ENCODE measurements at places on chromosomes 16 and 17.

DNA sequence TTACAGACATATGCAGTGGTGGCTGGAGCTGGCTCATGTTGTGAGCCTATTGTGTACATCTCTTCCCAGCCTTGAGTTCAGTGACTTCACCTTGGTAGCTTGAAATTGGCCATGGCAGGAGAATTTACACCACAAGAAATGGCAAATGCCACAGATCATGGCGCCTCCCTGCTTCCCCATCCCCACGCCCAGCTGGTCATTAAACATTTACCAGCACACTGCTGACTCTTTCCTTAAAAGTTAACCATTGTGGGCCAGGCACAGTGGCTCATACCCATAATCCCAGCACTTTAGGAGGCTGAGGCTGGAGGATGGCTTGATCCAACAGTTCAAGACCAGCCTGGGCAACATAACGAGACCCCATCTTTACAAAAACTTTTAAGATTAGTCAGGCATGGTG, 22.6 kb upstream of the ITGB4 start:
- no peak for DNase-seq

DNA sequence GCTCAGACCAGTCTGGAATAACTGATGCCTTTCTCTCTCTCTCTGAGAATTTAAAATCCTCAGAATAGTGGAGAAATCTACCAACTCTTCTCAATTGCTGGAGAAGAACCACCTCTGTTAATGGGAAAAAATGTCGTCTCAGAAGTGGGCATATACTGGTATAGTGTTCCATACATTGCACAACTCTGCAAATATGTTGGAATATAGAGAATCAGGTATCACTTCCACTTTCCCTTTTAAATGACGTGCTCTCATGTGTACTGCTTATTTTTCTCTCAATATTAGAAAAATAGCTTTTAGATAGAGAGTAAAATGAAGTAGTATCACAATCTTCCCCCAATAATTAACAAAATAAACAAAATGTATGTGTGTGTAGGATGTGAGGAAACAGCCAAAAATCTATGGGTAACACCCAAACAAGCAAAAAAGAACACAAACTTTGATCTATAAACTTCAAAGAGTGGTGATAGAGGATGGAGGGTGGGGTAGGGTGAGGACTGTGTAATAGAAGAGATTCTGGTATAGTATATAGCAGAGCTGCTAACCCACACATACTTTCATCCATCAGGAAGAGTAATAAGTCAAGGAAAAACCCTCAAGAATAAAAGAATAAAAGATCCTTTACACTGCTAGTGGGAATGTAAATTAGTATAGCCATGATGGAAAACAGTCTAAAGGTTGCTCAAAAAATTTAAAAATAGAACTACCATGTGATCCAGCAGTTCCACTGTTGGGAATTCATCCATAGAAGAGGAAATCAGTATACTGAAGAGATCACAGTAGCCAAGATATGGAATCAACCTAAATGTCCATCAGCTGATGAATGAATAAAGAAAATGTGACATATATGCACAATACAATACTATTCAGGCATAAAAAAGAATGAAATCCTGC, 46.9 kb downstream of the NFATC3 start:
- DNase-seq: no peak

- DNase-seq: no peak
Observed at GRCh38 chr16:680625-680945, 375 bp downstream of the STUB1 start.

DNA sequence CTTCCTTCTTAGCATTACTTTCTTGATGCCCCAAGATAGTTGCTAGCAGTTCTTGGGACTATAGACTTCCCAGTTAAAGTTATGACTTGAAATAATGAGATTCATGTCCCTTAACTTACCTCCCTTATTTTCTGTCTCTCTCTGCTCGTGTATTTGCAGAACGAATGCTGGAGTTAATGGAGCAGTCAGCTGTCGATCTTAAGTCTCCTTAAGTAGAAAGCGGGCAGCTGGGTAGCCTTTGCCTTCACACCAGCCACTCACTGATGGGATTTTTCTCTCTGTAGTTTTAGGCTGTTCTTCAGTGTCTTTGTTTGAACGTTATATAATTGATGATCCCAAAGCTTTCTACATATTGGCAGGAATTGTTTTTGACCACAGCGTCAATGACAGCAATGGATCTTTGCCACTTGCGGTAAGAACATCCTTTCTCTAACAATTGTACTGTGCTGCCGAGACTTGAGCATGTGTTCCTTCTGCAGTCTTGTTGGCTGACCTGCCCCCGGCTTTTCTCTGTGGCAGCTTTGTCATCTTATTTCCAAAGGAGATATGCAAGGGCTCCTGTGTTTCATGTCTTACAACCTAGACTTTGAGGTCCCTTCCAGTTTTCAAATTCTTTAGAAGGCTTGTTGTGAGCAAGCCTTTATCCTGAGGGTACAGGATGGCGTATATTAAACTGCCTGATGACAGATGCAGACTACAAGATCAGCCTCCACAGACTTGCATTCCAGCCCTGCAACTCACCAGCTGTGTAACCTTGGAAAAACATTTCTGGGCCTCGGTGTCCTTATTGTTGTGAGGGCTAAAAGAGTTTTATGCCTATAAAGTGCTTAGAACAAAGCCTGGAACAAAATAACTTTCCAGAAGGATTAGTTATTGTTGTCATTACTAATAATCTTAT, 25.1 kb upstream of the ABCA3 start:
- no peak for DNase-seq

- no peak for DNase-seq
Observed at GRCh38 chr17:69928611-69929010, 146.4 kb upstream of the KCNJ16 start.

DNA sequence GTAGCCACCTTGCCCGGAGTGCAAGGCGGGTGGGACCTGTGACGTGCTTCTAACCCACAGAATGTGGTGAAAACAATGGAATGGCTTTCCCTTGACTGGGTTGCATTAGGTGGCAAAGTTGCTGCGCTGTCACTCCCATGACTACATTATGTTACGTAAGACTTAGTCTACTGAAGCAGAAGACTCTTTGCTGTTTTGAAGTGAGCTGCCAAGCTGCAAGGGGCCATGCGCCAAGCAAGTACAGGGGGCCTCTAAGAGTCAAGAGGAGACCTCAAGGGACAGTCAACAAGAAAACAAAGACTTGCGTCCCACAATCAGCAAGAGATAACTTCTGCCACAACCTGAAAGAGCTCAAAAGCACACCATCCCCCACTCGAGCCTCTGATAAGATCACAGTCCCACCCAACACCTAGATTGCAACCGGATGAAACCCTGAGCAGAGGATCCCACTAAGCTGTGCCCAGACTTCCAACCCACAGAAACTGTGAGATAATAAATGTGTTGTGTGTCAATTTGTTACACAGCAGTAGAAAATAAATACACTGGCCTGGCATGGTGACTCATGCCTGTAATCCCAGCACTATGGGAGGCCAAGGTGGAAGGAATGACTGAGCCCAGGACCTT, 16.5 kb downstream of the ANKRD11 start:
- DNase-seq: no peak

DNA sequence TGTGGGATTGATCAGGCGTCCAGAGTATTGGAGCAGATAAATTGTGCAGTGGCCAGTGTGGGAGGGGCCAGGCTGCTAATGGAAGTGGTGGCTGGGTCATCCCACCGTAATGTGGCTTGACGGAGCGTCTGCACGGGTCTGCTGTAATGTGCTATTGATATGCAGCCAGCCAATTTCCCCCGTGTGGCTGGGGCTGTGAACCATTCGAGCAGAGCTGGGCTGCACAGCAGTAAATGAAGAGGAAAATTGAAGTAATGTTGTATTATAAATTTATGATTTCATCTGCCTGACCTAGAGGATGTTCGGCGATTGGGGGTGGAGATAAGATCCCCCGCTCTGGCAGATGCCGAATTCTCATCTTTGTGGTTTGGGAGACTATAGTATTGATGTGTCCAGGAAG, 121.5 kb downstream of the CCDC182 start:
- DNase-seq: no peak

- no peak for DNase-seq
Observed at GRCh38 chr17:18381158-18381952, 3.8 kb downstream of the EVPLL start.

GRCh38 chr17:31404028-31404949, 12.8 kb downstream of the RAB11FIP4 start:
- DNase-seq: no peak

DNA sequence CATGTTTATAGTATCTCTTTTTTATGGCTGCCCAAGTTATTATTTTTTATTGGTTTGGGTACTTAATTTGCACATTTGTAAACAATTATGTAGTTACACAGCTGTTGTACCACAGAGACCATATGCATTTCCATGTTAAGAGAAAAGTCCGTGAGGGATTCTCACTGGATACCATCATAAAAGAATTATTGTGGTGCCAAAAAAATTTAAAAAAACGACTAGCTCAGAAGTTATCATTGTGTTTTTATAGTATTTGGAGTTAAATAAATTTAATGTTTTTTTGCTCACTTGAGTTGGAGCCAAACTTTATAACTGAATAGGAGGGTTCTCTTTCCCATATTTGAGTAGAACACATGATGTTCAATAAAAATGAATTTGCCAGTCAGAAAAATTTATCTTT, 618.7 kb downstream of the WWOX start:
- no peak for DNase-seq

- no peak for DNase-seq
Observed at GRCh38 chr17:65595071-65595656, 33.7 kb upstream of the AXIN2 start.

DNA sequence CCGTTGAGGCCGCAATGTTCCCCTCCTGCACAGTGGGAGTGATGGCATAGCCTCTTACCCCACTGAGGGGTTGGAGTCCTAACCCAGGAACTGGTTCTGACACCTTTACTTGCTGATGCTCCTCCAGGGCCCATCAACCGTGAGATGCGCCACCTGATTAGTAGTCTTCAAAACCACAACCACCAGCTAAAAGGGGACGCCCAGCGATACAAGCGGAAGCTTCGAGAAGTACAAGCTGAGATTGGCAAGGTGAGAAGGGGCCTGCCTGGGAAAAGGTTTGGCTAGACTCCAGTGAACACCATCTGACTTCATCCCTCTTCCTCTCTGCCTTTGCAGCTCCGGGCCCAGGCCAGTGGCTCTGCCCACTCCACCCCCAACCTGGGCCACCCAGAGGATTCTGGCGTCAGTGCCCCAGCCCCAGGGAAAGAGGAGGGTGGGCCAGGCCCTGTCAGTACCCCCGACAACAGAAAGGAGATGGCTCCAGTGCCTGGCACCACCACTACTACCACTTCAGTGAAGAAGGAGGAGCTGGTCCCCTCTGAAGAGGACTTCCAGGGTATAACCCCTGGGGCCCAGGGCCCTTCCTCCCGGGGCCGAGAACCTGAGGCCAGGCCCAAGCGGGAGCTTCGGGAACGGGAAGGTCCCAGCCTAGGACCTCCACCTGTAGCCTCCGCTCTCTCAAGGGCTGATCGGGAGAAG, 5.8 kb downstream of the RNF40 start:
- DNase-seq: no peak

Data from nephron progenitor cell (in vitro differentiated cells).